Activated T-cell treated with anti-CD3 and anti-CD28 coated beads for 24 hours (primary cell): ENCODE measurements at places on chromosomes 7 and 10.

GRCh38 chr10:56298941-56299340 lies 62.1 kb downstream of the ZWINT start:
- no peak for DNase-seq

DNA sequence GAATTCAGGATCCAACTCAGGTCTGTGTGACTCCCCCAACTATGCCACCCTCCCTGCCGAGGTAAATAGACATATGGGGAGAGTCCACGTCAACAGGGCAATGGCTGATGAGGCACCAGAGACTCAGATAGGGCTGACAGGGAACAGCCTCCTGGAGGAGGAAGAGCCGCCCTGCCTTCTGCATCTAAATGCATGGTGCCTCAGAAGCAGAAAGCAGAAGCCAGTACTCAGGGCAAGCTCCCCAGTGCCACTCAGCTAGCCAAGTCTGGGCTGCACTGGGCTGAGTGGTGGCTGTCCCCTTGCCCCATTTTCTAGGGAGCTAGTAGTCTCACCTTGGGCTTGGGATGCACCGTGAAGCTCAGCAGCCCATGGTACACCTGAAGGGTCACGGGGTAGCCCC lies 11.0 kb downstream of the RRP12 start:
- DNase-seq, result no peak

DNA sequence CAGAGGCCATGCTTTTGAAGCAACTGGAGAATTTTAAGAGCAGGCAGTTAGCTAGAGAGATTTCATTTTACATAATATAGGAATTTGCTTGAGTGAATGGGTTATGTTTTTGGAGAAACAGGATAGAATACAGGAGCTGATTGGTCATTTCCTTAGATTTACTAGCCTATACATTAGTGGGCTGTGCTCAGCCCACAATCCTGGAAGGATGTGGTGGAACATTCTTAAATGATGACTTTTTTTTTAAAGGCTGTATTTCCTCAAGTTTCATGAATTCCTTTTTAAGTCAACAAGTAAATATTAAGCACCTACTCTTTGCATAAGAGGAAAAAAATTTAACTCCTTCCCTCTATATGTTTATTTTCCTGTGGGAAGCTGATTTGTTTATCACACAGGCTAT lies 314.4 kb upstream of the BMPER start:
- DNase-seq, result no peak

DNA sequence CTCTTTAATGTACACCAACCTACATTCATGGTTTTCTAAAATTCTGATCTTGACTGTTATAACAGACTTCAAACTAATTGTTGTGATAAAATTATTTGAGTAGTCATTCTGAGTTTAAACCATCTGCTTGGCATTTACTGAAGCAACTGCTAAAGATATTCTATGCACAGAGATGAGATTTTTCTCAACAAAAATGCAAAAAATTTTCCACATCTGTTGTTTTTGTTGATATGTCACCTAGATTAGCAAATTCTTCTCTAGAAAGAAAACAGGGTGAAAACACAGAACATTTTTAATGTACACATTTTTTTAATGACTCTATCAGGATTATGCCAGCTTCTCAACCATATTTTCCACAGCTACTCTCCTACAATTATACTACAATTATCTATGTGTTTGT lies 42.7 kb downstream of the ARHGAP12 start:
- no peak for DNase-seq

DNA sequence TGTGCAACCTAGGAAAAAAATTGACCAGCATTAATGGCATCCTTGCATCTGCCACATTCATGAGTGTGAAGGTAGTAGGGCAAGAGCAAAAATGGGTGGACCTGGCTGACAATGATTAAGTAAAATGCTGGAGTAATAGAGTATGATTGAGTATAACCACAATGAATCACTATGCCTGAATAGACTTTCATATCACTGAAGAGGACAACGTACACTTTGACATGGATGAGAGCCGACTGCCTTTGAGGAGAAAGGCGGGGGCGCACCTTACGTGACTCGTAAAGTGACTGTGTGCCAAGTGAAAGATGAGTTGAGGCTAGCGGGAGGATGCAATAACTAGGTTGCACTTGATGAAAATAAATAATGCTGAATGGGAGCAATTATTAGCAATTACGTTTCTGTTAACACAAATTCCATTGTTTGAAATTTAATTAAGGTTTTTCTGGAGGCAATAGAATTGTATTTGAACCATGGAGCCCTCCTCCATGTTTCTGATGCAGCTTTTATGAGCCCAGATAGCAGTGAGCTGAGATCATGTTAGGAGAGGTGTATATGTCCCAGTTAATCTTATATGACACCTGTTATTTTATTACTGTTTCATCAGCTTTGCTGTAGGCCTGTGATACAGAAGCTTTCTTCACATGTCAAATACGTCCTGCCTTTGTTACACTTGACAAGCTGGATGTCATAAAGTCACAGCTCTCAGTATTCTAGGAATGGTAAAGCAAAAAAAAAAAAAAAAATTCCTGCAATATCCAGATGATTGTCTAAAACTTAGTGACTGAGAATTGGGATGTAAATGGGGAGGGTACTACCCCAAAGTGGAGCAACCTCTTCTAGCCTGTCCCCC lies 596.5 kb downstream of the NXPH1 start:
- no peak for DNase-seq

- no peak for DNase-seq
Observed at GRCh38 chr7:73521636-73522104, 423 bp downstream of the BAZ1B start.

DNA sequence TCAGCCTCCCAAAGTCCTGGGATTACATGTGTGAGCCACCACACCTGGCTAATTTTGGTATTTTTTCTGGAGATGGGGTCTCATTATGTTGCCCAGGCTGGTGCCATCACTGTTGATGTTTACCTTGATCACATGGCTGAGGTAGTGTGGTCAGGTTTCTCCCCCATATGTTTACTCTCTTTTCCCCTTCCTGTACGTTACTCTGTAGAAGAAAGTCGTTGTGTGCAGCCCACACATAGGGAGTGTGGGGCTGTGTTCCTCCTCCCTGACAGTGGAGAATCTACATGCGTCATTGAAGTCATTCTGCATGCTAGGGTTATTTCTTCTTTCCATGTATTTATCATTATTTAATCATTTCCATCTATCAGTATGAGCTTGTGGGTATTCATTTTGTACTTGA lies 16.3 kb upstream of the ORAI2 start:
- DNase-seq, result no peak

- no peak for DNase-seq
Observed at GRCh38 chr10:93070378-93071176, 3.1 kb upstream of the CYP26A1 start.

DNA sequence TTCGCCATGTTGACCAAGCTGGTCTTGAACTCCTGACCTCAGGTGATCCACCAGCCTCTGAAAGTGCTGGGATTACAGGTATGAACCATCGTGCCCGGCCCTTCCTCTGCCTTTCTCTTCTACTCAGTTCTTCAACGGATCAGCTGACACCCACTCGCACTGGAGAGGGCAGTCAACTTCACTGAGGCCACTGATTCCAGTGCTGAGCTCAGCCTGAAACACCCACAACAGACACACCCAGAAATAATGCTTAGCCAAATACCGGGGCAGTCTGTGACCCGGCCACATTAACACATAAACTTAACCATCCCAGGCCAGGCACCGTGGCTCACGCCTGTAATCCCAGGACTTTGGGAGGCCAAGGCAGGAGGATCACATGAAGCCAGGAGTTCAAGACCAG lies 119.3 kb upstream of the CHST15 start:
- no peak for DNase-seq

DNA sequence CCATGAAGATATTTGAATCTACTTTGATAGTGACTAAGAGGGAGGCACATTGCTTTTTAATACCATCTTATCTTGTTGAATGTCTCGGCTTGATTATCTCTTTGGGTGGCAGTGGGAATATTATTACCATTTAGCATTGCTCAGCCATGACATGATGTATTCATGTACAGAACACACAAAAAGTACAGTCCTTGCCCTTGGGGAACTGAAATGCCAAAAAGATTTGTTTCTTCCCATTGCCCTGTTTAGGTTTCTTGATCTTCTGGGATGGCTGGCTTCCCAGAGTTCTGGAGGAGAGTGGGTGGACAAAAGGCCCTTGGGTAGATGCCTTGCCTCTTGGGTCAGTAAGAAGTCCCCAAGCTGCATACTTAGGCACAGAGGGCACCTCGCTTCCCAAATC lies 23.8 kb downstream of the SUFU start:
- no peak for DNase-seq

DNA sequence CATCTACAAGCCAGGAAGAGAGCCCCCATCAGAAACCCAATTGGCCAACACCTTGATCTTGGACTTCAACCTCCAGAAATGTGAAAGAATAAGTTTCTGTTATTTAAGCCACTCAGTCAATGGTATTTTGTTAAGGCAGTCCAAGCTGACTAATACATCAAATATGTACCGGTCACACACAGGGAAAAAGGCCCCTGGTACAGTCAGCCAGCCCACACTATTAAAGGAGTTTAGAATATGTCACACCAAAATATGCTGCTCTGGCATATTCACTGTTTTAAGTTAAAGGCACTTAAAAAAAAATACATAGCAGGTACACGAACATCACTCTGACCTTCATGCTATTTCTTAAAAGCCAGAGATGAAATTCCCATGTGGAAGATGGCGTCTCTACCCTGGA lies 15.2 kb upstream of the CDCA7L start:
- no peak for DNase-seq

DNA sequence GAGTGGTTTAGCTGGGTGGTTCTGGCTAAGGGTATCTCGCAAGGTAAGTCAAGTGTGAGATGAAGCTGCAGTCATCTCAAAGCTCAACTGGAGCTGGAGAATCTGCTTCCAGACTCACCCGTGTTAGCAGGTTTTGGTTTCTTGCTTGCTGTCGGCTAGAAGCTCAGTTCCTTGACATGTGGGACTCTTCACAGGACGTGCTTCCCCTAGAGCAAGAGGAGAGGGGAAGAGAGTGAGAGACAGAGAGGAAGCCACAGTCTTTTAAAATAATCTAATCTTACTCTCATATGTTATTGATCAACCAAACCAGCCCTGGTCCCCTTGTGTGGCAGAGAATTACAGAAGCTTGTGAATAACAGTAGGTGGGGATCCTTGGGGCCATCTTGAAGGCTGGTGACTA lies 199.5 kb downstream of the REEP3 start:
- DNase-seq, result no peak

DNA sequence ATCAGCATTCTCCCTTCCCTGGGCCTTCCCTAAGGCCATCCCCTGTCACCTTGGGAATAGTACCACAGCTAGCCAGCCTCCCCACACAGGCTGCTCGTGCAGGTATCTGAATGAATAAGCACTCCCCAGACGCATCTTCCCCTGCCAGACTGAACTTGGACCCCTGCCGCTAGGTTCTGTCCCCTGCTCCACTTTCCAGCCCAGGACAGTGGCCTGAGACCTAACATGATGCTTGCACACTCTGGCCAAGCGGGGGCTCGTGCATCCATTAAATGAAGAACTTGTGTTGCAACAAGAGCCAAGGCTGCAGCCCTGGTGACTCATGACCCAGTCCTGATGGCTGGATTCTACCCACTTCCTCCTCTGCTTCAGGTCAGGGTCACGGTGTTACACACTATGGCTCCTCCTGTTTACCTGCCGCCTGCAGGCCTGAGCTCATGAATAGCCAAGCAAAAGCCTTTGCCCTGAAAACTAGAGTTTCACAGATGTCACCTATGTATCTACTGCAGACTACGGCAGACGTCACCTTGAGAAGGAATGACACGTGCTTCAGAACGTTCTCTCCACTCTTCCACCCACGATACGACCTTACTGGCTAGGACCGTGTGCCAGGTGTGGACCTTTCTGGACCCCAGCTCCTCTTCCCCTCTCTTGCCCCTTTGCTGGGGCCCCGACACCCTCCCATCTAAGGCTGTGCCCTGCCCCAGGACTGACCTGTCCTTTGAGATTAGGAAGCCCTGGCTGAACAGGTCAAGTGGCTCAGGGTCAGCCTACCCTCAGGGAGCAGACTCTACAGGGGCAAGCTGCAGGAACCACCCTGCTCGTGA lies 6.5 kb downstream of the ASB13 start:
- DNase-seq, result no peak

DNA sequence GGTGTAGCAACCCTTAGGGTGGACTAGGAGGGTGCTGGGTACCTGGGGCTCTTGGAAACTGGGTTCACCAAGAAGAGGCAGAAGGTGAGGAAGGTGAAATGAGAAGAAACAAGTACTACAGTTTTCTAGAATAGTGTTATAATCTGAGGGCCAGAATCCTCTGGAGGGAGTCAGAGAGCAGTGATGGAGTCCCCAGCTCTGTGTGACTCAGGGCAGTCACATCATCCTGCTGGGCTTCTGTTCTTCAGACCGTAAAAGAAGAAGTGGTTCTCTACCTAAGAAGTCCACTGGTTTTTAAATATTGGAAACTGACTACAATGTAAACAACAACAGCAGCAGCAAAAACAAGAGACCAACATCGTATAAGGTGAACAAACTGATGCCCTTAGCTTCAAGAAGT lies 197.3 kb downstream of the PRPF18 start:
- DNase-seq, result no peak

- no peak for DNase-seq
Observed at GRCh38 chr7:72465521-72465920, 53.4 kb upstream of the CALN1 start.
